ENCODE measurements at places on chromosomes 1 and 21.

DNA sequence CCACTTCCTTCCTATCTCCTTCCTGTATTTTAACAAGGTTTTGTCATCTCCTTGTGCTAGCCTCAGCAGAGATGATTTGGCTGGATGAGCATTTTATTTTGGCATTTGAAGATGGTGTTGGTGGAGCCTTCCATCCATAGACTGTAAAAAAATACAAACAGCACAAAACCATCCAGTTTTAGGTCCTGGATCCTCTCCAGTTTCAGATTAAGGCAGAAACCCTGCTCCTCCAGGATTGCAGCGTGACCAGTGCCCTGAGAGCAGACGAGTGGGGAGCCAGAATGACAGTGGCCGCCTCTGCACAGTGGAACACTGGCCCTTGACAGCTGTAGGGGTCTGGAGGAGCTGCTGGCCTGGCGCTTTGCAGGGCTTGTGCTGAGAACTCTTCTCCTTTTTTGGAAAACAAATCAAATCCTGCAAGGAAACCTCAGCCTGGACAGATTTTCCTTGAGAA is 72.2 kb upstream of the GADD45A start:
- H3K36me3 ChIP-seq: no peaks in the 10 kb centered on the region
- H3K27me3 ChIP-seq: peaks cover 11% of the 10 kb centered on the region
- peaks cover 3% of the 10 kb centered on the region for H3K4me1 ChIP-seq
- H3K4me3 ChIP-seq: no peak overlapping the region
- DNase-seq: no peak

GRCh38 chr1:2341706-2342383 is 49.5 kb downstream of the MORN1 start:
- H3K27ac ChIP-seq: no peak overlapping the region
- H3K4me3 ChIP-seq: no peak overlapping the region
- no peaks in the 10 kb centered on the region for H3K4me1 ChIP-seq
- DNase-seq: no peak
- no peaks in the 10 kb centered on the region for H3K27me3 ChIP-seq

DNA sequence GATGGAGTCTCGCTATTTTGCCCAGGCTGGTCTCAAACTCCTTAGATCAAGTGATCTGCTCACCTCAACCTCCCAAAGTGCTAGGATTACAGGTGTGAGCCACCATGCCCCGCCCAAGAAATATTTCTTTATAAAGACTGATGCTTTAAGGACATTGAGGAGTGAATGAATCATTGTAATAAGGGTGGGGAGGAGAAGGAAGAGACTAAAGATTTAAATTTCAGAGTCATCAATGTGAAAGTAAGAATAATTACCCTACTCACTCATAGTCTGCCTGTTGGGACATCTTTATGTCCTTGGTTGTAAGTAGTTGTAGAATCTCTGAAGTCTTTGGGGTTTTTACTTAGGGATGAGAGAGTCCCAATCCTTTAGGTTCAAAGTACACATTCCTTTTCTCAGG is 7.3 kb downstream of the KDM1A start:
- H3K27me3 ChIP-seq: no peaks in the 10 kb centered on the region
- no peak overlapping the region for H3K27ac ChIP-seq
- H3K4me3 ChIP-seq: no peak overlapping the region

- H3K4me1 ChIP-seq: no peaks in the 10 kb centered on the region
- no peak overlapping the region for H3K4me3 ChIP-seq
- DNase-seq: no peak
- H3K36me3 ChIP-seq: no peaks in the 10 kb centered on the region
- no peaks in the 10 kb centered on the region for H3K27me3 ChIP-seq
- no peak overlapping the region for H3K27ac ChIP-seq
These were observed 256.9 kb upstream of the DPYD start for GRCh38 chr1:98177751-98178150.

DNA sequence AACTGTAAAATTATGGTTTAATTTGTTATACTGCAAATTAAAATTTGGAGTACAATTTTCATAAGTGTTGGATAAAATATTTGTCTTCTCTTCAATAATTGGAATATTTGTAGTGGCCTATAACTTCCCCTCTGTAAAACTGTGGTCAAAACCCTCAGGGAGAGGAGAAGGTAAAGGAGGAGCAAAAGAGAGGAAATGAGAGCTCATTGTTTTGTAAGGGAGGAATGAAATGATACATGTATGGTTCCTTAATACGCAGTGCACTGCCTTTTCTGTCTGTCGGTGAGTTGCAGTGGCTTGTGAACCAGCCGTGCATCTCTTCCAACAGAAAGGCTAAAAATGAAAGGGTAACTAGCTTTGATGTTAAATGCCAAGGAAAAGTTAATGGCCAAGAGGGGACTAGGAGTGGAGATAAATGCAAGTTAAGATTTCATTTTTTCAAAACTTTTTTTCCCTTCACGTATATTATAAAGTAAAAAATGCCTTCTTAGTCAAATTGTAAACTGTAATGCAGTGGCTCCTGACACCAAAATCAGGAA is 26.4 kb downstream of the LRRC8D start:
- peaks cover 73% of the 10 kb centered on the region for H3K36me3 ChIP-seq
- DNase-seq: no peak
- peaks cover 74% of the 10 kb centered on the region for H3K4me1 ChIP-seq
- H3K4me3 ChIP-seq: peak overlapping the region; percentile 91

- H3K36me3 ChIP-seq: peaks cover 16% of the 10 kb centered on the region
- no peak overlapping the region for H3K4me3 ChIP-seq
- peaks cover 48% of the 10 kb centered on the region for H3K4me1 ChIP-seq
- no peak for DNase-seq
- H3K27ac ChIP-seq: peak overlapping the region; percentile 7
- H3K27me3 ChIP-seq: no peaks in the 10 kb centered on the region
These were observed 8.3 kb downstream of the SHISAL2A start for GRCh38 chr1:52641307-52641706.

- no peak overlapping the region for H3K27ac ChIP-seq
- peaks cover 6% of the 10 kb centered on the region for H3K27me3 ChIP-seq
- peaks cover 20% of the 10 kb centered on the region for H3K4me1 ChIP-seq
These were observed 8.7 kb upstream of the RNU1-2 start for GRCh38 chr1:16886860-16887605.

DNA sequence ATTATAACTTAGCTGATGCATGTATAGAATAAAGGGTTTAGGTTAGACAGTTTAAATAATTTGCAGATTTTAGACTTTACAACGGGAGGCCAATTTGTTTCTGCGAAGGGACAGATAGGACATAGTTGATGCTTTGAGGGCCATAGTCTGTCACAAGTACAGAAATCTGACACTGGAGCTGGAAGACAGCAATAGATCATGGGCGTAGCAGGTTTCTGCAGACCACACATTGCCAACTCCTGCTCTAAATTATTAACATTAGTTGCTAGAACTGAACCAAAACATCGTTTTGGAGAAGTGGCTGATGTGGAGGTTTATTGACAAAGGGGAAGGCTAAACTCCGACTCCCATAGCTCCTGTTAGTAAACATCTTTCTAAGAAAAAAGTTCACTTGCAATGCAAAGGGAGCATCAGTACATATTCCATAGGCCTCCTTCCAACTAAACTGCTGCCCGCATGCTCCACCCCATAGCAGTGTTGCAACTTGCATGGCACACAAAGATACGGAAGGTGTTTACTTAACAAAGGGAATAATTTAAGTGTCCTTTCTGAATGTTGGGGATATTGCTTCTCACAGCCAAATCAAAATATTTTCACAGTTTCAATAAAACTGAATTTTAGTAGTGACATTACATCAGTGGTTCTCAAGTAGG is 862.0 kb upstream of the CXADR start:
- DNase-seq: no peak
- H3K27me3 ChIP-seq: no peaks in the 10 kb centered on the region
- H3K4me3 ChIP-seq: no peak overlapping the region
- H3K27ac ChIP-seq: no peak overlapping the region

DNA sequence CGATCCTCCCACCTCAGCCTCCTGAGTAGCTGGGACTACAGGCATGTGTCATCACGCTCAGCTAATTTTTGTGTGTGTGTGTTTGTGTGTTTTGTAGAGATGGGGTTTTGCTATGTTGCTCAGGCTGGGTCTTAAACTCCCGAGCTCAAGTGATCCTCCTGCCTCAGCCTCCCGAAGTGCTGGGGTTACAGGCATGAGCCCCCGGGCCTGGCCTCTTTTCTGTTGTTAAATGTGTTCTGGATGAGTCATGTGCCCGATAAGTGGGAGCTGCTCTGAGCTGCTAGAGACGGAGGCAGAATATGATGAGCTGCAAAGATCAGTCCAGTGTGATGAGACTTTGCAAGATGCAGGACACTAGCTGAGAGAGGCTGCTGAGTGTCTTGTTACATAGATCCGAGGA is 75.5 kb downstream of the VPS13D start:
- no peak for DNase-seq
- H3K27me3 ChIP-seq: no peaks in the 10 kb centered on the region
- H3K4me1 ChIP-seq: peaks cover 11% of the 10 kb centered on the region
- peaks cover 88% of the 10 kb centered on the region for H3K36me3 ChIP-seq
- H3K27ac ChIP-seq: no peak overlapping the region

- DNase-seq: peak; percentile 82
- peaks cover 11% of the 10 kb centered on the region for H3K4me1 ChIP-seq
- H3K36me3 ChIP-seq: no peaks in the 10 kb centered on the region
- peak overlapping the region; percentile 77 for H3K27ac ChIP-seq
These were observed 83.1 kb downstream of the HHIPL2 start for GRCh38 chr1:222464841-222465210.

DNA sequence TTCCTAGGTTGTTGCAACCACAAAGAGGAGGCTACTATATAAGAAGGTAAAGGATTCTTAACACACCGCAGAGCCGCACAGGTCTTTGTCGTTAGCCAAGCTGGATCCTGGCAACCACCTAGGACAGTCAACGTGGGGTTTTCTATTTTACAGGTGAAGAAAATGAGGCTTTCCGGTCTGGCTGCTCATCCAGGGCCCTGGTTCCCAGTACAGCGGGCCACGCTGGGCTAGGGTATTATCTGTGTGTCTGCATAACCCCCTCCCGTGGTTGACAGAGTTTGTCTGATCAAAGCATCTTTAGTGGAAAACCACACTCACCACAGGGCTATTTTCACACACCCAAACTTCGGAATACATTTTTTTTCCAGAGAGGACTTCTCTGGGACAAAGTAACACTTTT is 39.0 kb upstream of the PDE9A start:
- DNase-seq: peak; percentile 59
- H3K27ac ChIP-seq: no peak overlapping the region
- H3K4me3 ChIP-seq: no peak overlapping the region

- H3K4me3 ChIP-seq: peak overlapping the region; percentile 8
- H3K27ac ChIP-seq: no peak overlapping the region
- H3K36me3 ChIP-seq: no peaks in the 10 kb centered on the region
- peaks cover 32% of the 10 kb centered on the region for H3K4me1 ChIP-seq
- peaks cover 31% of the 10 kb centered on the region for H3K27me3 ChIP-seq
These were observed 2.2 kb upstream of the CRABP2 start for GRCh38 chr1:156707417-156708217.

DNA sequence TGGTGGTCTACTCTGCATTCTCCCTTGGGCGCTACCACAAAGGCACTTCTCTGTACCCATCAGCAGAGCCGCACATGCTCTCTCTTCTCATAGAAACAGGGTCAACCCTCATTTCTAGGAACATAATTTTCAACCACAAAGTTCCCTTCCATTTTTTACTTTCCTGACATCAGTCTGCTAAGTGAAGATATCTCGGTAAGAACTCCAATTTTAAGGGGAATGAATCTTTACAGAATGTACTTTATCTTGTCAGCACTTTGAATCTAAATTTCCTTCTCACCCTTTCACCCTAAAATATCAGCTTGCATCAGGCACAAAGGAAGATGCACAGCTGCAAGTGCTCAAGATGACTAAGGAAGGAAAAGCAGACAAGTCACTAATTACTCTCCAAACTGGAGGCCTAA is 545.9 kb downstream of the SMYD3 start:
- DNase-seq: no peak
- no peaks in the 10 kb centered on the region for H3K27me3 ChIP-seq
- no peak overlapping the region for H3K27ac ChIP-seq
- H3K4me3 ChIP-seq: no peak overlapping the region

- no peaks in the 10 kb centered on the region for H3K4me1 ChIP-seq
- no peaks in the 10 kb centered on the region for H3K36me3 ChIP-seq
- no peak overlapping the region for H3K4me3 ChIP-seq
- H3K27me3 ChIP-seq: peaks cover 35% of the 10 kb centered on the region
- DNase-seq: no peak
These were observed 67.9 kb downstream of the CACNA1E start for GRCh38 chr1:181551249-181551648.

- DNase-seq: no peak
- H3K4me3 ChIP-seq: no peak overlapping the region
- H3K4me1 ChIP-seq: no peaks in the 10 kb centered on the region
- no peaks in the 10 kb centered on the region for H3K27me3 ChIP-seq
- no peak overlapping the region for H3K27ac ChIP-seq
- H3K36me3 ChIP-seq: no peaks in the 10 kb centered on the region
These were observed 31.8 kb upstream of the CSF3R start for GRCh38 chr1:36514501-36514900.

DNA sequence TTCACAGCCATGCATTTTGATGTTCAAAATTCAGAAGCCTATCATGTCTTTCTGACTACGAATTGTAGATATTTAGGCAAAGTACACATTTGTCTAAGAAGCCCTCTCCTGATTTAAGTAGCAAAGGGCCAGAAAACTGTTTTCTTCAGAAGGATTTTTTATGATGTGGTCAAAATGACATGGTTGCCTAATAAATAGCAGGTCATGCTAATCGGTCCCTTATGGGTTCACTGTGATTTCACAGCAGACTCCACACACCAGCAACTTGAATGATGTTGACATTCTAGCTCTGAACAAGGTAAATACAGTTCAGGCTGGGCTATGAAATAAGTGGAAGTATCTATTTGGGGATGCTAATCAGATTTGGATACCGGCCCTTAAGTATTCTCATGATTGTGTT is 178.7 kb upstream of the DPYD start:
- no peak for DNase-seq
- no peak overlapping the region for H3K4me3 ChIP-seq
- no peaks in the 10 kb centered on the region for H3K4me1 ChIP-seq
- H3K27ac ChIP-seq: no peak overlapping the region

- H3K27me3 ChIP-seq: peaks cover 3% of the 10 kb centered on the region
- DNase-seq: no peak
- H3K27ac ChIP-seq: no peak overlapping the region
These were observed 28.5 kb downstream of the DENND2C start for GRCh38 chr1:114641377-114641776.

DNA sequence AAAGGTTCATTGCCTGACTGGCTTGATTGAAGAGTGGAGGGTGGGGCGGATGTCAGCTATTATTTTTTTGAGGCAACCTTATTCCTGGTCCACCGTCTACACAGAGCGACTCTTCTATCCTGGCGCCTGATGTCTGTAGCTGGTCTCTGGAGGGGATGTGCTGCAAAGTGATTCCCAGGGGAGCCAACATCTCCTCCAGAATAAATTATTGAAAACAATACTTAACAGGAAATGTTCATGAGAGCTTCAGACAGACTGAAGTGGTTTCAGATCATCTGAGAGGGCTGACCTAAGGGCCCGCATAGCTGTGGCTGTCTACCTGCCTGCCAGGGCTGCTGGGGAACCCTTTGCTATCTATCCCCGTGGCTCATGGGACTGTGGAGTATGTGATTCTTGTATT is 66.7 kb downstream of the TEX35 start:
- H3K27me3 ChIP-seq: peaks cover 14% of the 10 kb centered on the region

DNA sequence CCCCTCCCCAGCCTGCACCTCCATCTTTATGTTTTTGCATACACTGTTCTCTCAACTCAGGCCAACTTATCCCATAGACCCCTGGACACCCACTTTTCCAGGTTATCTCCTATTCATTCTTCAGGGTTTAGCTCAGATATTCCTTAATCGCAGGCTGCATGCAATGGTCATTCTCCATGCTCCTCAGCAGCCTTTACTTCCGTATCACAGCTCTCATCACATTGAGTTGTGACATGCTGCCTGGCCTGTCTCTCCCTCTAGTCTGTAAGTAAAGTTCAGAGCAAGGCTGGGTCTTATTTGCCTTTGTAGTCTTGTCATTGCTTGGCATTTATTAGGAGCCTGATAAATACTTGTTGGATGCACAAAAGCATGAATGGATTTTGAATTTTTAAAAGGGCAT is 6.9 kb downstream of the DNAJC6 start:
- DNase-seq: no peak
- H3K27me3 ChIP-seq: peaks cover 16% of the 10 kb centered on the region
- no peak overlapping the region for H3K4me3 ChIP-seq
- no peak overlapping the region for H3K27ac ChIP-seq
